ENCODE measurements at places on chromosomes 2 and 18.

- no peak for DNase-seq
Measured at GRCh38 chr18:9803698-9804516, 81.9 kb upstream of the TXNDC2 start.

- DNase-seq = no peak
Measured at GRCh38 chr2:239355139-239355538, 45.7 kb downstream of the HDAC4 start.

GRCh38 chr2:43387092-43388062, 161.0 kb upstream of the ZFP36L2 start:
- DNase-seq = no peak

DNA sequence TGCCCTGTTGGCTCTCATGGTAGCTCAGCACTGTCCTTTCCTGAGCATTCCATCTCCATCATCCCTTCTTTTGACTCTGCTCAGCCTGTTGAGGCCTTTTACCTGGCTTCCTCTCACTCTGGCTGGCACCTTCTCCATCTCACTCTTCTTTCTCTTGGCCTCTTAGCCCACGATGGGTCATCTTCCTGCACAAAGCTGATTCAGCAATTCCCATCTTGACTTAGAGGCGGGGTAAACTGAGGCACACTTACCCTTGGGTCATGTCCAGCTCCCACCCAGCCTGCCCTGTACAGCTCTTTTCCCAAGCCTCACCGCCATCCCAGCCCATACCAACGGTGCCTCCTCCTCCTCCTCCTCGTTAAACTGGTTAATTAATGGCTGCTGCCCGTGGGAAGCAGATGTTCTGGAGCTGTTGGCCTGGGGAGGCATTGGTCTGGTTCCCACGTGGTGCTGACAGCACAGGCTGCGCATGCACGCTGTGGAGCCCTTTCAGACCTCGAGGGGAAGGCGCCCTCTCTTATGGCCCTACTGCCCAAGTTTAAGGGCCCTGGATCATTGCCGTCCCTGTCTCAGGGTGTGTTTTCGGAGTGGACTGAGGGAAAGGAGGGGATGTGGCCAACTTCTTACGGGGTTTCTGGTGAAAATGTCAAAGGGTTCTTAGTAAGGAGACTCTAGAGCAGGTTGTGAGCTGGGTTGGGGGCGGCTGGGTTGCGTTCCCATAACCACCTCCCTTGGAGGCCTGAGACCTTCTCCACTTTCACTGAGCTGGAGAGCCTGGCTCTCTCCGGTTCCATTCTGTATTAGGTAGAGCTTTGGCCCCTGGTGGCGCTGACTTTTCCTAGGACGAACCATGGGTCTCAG, 10.9 kb downstream of the WNT10A start:
- no peak for DNase-seq

GRCh38 chr2:133573491-133574162, 5.4 kb upstream of the NCKAP5 start:
- no peak for DNase-seq

DNA sequence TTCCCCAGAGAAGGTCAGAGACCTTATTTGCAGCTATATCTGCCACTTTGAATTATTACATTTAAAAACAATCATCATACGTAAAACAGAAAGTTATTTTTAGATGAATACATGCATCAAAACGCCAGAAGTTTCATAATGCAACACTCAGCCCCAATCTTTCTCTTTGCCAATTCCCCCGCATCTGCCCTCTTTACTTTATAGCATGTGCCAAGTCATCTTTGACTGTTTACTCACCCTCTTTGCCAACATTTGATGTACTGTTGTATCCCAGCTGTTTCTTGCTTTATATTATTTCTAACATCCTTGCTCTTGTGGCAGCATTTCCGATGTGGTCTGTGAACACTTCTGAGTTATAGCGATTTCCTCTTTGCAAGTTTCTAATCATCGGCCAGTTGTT, 86.2 kb downstream of the CRIM1 start:
- DNase-seq = no peak

- no peak for DNase-seq
Measured at GRCh38 chr2:232893834-232894233, 23.8 kb downstream of the SNORC start.

DNA sequence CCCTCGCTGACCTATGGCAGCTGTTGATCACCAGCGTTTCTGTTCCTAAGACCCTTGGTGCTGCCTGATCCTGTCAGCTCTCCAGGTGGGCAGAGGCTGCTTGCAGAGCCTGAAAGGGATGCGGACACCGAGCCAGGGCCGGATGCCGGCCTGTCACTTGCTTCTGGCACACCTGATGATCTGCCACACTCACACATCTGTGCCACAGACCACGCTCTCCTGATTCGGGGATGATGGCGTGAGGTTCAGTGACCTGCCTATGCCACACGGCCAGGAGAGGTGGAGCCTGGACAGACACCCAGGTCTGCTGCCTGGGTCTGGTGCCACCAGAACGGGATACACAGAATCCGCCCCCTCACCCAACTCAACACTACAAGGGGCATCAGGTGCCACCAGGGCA, 129.4 kb upstream of the GLI2 start:
- DNase-seq = no peak

GRCh38 chr2:46229134-46230063, 67.8 kb upstream of the EPAS1 start:
- DNase-seq = no peak

GRCh38 chr2:235218486-235218907, 266.7 kb downstream of the SH3BP4 start:
- DNase-seq = no peak

DNA sequence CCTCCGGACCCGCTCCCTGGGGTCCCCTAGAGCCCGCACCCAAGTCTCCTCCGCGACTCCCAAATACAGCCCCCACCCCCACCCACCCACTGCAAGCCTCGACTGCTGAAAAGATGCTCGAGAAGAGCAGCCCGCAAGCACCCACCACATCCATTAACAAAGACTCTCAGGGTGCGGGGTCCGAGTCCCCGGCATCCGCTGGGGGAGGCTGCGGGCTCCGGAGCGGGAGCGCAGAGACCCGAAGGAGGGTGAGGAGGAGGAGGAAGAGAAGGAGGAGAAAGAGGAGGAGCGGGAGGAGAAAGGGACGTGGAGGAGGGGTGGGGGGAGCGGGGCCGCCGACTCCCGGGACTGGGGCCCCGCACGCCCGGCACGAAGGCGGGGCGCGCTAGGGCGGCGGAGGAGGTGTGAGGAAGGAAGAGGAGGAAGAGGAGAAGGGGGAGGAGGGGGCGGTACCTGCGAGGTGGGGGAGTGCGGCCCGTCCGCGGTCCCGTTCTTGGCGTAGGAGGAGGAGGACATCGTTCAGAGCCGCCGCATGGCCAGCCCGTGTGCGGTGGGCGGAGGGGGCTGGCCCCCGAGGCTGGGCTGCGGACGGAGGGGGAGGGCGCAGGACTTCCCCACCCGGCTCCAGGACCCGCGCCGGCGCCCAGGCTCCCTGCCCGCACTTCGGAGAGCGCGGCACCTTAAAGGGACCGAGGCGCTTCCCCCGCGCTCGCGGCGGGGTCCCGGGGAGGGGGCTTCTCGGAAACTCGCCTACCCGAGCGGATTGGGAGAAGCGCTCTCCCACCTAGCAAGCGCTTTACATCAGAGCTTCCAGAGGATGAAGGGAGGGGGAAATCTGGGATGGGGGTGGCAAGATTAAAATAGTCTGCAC, at the start of gene CACNB4:
Gene CACNB4 (minus strand): TSS at position 549 of the 871 bp plus-strand sequence.
- DNase-seq = no peak

- DNase-seq = no peak
Measured at GRCh38 chr2:157900684-157901083, 24.6 kb upstream of the ACVR1 start.

DNA sequence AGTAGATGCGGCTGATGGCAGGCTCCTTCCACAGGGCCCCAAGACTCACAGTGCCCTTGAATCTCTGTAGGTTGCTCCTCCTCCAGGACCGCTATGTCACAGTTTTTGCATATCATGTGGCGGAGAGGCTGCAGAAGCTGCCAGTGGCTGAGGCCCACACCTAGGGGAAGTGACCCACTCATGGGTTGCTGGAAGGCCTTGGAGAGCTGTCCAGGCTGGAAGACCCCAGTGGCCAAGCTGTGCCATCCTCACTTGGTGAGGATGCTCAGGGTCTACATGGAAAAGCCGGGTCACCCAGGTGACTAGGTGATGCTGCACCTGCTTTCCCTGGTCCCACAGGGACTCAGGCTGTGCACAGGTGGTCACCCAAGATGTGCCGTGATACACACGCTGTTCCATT, 90.6 kb downstream of the SEPTIN10 start:
- no peak for DNase-seq

Measured in activated T-cell treated with anti-CD3 and anti-CD28 coated beads for 48 hours (primary cell).